A172 (cell line): ENCODE measurements at places on chromosomes 2 and 18. TPM values are rescaled to one million over a fixed set of nuclear protein-coding genes. Genes with fewer than 3 reads are reported as not detected.

Gene BOK
- 0.07 and 0.60 TPM in 2 replicates for total RNA-seq

Gene MC5R
- 6.7 and 7.5 TPM in 2 replicates for total RNA-seq

Gene CD8B
- not detected in 2 replicates for total RNA-seq

Gene POTEC
- 0.53 and 0.98 TPM in 2 replicates for total RNA-seq

Gene FSIP2
- 0.03 TPM in 1 of 2 replicates, not detected in the other for total RNA-seq
